ENCODE measurements at places on chromosomes 5 and 9. TPM values are rescaled to one million over a fixed set of nuclear protein-coding genes. Genes with fewer than 3 reads are reported as not detected.

Gene SLCO6A1
- polyA plus RNA-seq: not detected

Gene NKD2
- 10.5 TPM for polyA plus RNA-seq

Gene SPATA31A3
- polyA plus RNA-seq: not detected

Gene PLPP7
- polyA plus RNA-seq: 1.6 TPM

Gene SH2D3C
- polyA plus RNA-seq: 4.7 TPM

Gene TMEM174
- polyA plus RNA-seq: not detected

Gene NSD1
- 5.1 TPM for polyA plus RNA-seq

Gene FOXD1
- polyA plus RNA-seq: not detected

Gene ARL14EPL
- polyA plus RNA-seq: not detected

Gene TMEM8B
- polyA plus RNA-seq: 7.0 TPM

Gene ANKRD34B
- polyA plus RNA-seq: not detected

Gene RNF208
- polyA plus RNA-seq: 13.9 TPM

Gene NTRK2
- 0.06 TPM for polyA plus RNA-seq

Gene CDC20B
- not detected for polyA plus RNA-seq

Gene C5orf34
- 1.5 TPM for polyA plus RNA-seq

Gene CD274
- 0.62 TPM for polyA plus RNA-seq

Gene SLC34A1
- 0.10 TPM for polyA plus RNA-seq

Gene AGTPBP1
- polyA plus RNA-seq: 2.9 TPM

Gene PCDHA4
- not detected for polyA plus RNA-seq

Gene MUSK
- polyA plus RNA-seq: 0.75 TPM

Gene HTR1A
- polyA plus RNA-seq: not detected

Gene CDKN2B-AS1
- 0.48 TPM for polyA plus RNA-seq

Gene NFIB
- 9.4 TPM for polyA plus RNA-seq

Gene DMRT3
- polyA plus RNA-seq: not detected

Gene INPP5E
- 3.2 TPM for polyA plus RNA-seq

Gene ANKRD31
- not detected for polyA plus RNA-seq

Gene SUSD3
- 3.4 TPM for polyA plus RNA-seq

Gene MYMK
- not detected for polyA plus RNA-seq

Gene SMIM33
- polyA plus RNA-seq: not detected

Gene CSF1R
- polyA plus RNA-seq: 8.5 TPM

Gene IL13
- not detected for polyA plus RNA-seq

Gene ZBTB34
- 1.5 TPM for polyA plus RNA-seq

Gene PANK3
- 4.8 TPM for polyA plus RNA-seq

Gene HEMGN
- not detected for polyA plus RNA-seq

Gene IRX1
- polyA plus RNA-seq: not detected

Gene ARAP3
- polyA plus RNA-seq: 5.0 TPM

Gene RNF183
- 0.46 TPM for polyA plus RNA-seq

Gene LPAR1
- 7.4 TPM for polyA plus RNA-seq

Gene EDIL3
- polyA plus RNA-seq: 9.0 TPM

Gene BRD3OS
- polyA plus RNA-seq: 9.0 TPM

Gene MLANA
- polyA plus RNA-seq: not detected

Gene SLC36A2
- polyA plus RNA-seq: not detected

Gene SV2C
- polyA plus RNA-seq: not detected

Gene QSOX2
- 1.5 TPM for polyA plus RNA-seq

Gene SPATA6L
- polyA plus RNA-seq: 2.3 TPM
